ENCODE measurements at places on chromosomes 2 and 18. TPM values are rescaled to one million over a fixed set of nuclear protein-coding genes. Genes with fewer than 3 reads are reported as not detected.
A peak's percentile ranks its signal among the peaks of the same experiment; 100 is the strongest.

DNA sequence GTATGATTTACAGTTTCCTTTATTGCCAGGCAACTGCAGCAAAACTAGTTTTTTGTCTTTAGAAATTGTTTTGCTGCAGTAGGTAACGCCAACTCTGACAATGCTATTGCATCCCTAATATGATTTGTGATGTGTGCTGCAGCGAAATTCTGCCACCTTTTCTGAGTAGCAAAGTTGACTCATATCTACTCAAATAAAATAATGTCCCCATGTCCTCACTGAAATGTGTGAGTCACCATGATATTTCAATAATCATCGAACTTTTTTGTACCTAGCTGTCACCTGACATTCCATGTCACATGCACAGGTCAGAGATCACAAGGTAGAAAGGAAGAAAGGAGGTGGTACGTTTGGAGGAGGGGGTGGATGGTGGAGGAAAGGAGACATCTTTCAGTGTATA, 205.0 kb downstream of the RAD51AP2 start:
- H3K27ac ChIP-seq: no peak overlapping the region
- peaks cover 8% of the 10 kb centered on the region for H3K27me3 ChIP-seq
- H3K4me1 ChIP-seq: no peaks in the 10 kb centered on the region
- H3K4me3 ChIP-seq: no peak overlapping the region
- no peak for DNase-seq

DNA sequence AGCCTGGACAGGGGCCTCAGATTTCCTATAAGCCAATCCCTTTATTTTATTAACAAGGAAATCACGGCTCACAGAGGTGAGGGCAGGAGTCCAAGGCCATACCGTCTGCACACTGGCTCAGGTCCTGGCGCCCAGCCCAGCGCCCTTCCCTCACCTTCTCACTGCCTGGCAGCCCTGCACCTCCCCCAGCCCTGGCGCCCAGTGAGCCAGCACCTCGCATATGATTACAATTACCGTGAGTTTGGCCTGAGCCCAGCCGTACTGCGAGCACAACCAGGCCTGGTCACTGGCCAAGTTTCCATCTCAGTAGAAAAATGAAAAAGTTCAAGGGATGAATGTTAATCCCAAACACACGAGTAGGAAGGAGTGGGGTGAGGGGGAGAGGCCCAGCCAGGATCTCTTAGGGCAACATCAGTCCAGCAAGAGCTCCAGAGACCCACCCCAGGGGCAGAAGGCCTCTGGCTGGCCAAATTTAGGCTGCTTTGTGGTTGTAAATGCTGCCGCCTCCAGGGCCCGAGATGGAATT, 68.4 kb downstream of the MCFD2 start:
- no peak overlapping the region for H3K4me3 ChIP-seq
- H3K36me3 ChIP-seq: peaks cover 8% of the 10 kb centered on the region
- peaks cover 9% of the 10 kb centered on the region for H3K27me3 ChIP-seq
- peak; percentile 92 for DNase-seq
- H3K4me1 ChIP-seq: peaks cover 54% of the 10 kb centered on the region
- no peak overlapping the region for H3K27ac ChIP-seq

EFEMP1 gene
- 14.7 TPM for total RNA-seq

PPIG gene
- total RNA-seq: 58.3 TPM

DNA sequence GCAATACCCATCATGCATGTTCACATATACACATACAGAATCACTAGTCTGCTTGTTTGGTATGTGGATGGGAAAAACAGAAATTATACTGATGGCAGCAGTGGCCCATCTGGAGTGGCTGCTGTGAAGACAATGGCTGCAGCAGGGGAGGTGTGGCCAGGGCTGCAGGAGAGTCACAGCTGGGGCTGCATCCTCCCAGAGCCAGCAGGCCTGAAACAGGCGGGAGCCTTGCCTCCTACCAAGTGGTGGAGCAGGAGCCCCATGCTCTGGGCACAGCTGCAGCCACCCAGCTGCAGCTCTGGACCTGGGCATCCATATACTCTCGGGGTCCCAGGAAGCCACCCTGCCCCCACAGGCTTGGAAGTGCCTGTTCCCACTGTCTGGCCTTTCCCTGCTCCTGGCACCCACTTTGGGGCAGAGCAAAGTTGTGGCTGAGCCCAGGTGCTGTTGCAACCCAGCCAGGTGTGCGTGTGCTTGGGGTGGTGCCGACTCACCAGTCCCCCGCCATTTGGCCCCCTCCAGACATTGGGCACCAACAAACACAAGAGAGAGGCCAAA, 136.6 kb downstream of the SPAG16 start:
- no peak overlapping the region for H3K4me3 ChIP-seq
- no peaks in the 10 kb centered on the region for H3K4me1 ChIP-seq
- DNase-seq: no peak

DNA sequence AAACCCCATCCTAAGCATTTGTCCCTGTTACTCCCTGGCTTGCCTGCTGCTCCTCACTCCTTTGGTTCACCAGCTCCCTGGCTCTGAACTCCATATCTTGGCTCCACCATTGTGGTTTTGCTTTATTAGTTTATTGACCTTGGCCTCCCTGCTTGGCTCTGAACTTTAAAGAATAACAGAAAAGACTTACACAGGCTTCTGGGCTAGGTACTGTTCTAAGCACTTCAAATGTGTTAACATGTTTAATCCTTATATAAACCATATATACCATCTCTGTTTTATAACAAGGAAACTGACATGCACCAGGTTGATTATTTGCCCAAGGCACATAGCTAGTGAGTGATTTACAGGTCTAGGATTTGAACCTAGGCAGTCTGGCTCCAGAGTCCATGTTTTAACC, 149.7 kb upstream of the CAPN13 start:
- no peak overlapping the region for H3K4me3 ChIP-seq
- H3K4me1 ChIP-seq: no peaks in the 10 kb centered on the region
- H3K27me3 ChIP-seq: no peaks in the 10 kb centered on the region
- DNase-seq: no peak

GRCh38 chr2:164757934-164758695, 83.5 kb downstream of the COBLL1 start:
- no peak overlapping the region for H3K27ac ChIP-seq
- no peaks in the 10 kb centered on the region for H3K36me3 ChIP-seq
- no peak overlapping the region for H3K4me3 ChIP-seq
- DNase-seq: no peak

NEU4 gene
- total RNA-seq: 0.37 TPM

G6PC2 gene
- not detected for total RNA-seq

DNA sequence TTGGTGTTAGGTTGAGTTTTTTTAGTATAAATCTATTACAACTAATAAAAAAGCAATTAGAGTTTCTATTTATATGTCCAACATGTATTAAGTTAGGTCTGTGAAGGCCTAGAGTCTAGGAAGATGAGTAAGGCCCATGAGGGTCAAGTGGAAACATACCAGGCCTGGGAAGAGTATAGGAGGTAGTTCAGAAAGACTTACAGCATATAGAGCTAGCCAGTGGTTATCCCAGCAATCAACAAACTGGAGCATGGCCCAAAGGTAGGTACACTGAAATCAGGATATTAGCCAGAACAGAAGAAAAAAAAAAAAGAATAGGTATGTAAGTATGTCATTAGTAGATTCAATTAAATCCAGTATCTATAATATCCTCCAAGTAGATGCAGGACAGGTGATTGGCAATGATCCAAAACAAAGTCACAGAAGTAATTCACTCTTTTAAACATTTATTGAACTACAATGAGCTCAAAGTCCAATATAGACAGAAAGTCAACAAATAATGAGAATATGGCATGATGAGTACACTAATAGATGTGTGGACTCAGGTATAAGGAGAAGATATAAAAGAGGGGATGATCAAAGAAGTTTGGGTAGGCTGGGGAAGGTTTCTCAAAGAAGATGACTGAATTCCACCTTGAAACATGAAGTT, 70.3 kb downstream of the IKZF2 start:
- H3K4me1 ChIP-seq: peaks cover 11% of the 10 kb centered on the region
- no peaks in the 10 kb centered on the region for H3K36me3 ChIP-seq
- no peaks in the 10 kb centered on the region for H3K27me3 ChIP-seq
- no peak overlapping the region for H3K27ac ChIP-seq
- DNase-seq: no peak
- H3K4me3 ChIP-seq: no peak overlapping the region

DNA sequence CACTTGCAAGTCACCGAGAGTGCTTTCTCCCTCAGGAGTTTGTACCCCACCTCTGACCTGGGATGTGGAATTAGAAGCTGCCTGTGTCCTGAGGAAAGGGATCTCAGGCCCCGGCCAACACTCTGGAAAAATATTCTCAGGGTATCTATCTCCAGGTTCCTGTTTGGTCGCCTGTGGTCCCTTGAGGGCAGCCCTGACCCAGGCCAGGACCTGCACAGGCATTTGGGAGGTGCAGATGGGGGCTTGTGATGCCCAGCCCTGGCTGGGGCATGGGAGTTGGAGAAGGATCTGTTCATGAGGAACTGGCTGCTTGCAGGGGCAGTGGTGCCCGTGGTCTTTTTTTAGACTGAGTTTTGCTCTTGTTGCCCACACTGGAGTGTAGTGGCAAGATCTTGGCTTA, 46.3 kb downstream of the MYCN start:
- H3K36me3 ChIP-seq: no peaks in the 10 kb centered on the region
- no peak for DNase-seq
- H3K27ac ChIP-seq: no peak overlapping the region
- H3K27me3 ChIP-seq: no peaks in the 10 kb centered on the region
- peaks cover 18% of the 10 kb centered on the region for H3K4me1 ChIP-seq

IGFBP5 gene
- total RNA-seq: 14.8 TPM

NOTO gene
- total RNA-seq: not detected

PJVK gene
- 4.3 TPM for total RNA-seq

GRCh38 chr18:75782204-75782603, 354.7 kb upstream of the SMIM21 start:
- H3K4me1 ChIP-seq: no peaks in the 10 kb centered on the region
- no peak overlapping the region for H3K27ac ChIP-seq
- no peak for DNase-seq
- H3K27me3 ChIP-seq: no peaks in the 10 kb centered on the region

SCN3A gene
- total RNA-seq: 1.3 TPM

REEP1 gene
- total RNA-seq: 4.7 TPM

GRCh38 chr18:34911661-34912384, 129.4 kb upstream of the MAPRE2 start:
- H3K27ac ChIP-seq: no peak overlapping the region
- H3K36me3 ChIP-seq: no peaks in the 10 kb centered on the region
- H3K4me3 ChIP-seq: no peak overlapping the region
- H3K4me1 ChIP-seq: no peaks in the 10 kb centered on the region
- H3K27me3 ChIP-seq: no peaks in the 10 kb centered on the region

GRCh38 chr2:163687217-163687616, 48.6 kb downstream of the FIGN start:
- no peaks in the 10 kb centered on the region for H3K36me3 ChIP-seq
- H3K4me1 ChIP-seq: peaks cover 15% of the 10 kb centered on the region
- H3K27ac ChIP-seq: no peak overlapping the region
- no peaks in the 10 kb centered on the region for H3K27me3 ChIP-seq
- DNase-seq: no peak
- no peak overlapping the region for H3K4me3 ChIP-seq
